ENCODE measurements at places on chromosomes 5 and 9.

DNA sequence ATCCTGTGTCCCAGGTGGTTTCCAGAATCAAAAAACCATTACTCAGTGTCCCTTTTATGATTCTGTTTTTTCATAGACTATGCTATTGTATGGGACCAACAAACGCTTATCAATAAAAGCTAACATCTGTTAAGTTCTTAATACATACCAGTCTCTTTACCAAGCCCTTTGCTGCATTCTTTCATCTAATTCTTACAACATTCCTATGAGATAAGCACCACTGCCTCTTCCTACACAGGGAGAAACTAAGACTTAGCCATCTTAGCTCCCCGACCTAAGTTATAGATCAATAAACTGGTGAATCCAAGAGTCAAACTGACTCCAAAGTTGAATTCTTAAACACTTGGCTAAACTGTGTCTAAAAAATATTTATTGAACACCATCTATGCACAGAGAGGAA is 26.6 kb downstream of the DRD1 start:
- DNase-seq = no peak

DNA sequence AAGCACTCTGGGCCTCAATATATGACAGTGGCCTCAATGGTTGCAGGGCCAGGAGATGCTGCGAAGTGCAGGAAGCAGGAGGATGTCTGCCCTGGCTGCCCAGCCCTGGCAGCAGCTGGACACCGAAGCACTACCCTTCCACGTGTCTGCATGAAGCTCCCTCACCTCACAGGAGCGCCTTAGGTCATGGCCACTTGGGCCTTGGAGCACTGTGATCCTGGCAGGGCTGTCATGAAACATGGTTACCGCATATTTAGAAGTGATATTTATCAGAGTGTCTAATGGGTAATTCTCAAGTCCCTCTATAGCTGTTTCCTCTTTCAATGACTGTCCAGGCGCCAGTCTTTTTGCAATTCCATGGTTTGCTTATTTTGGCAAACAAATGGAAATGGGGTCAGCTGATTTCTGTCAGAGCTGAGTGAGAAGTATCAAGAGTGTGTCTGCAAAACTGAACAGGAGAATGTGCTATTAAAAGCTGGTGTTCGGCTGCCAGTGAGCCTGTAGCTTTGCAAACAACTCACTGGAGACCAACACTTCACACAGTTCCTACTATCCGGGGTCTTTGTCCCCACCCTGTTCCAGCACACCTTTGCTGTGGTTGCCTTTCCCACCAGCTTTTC is 285.9 kb downstream of the KIF4B start:
- DNase-seq = no peak

DNA sequence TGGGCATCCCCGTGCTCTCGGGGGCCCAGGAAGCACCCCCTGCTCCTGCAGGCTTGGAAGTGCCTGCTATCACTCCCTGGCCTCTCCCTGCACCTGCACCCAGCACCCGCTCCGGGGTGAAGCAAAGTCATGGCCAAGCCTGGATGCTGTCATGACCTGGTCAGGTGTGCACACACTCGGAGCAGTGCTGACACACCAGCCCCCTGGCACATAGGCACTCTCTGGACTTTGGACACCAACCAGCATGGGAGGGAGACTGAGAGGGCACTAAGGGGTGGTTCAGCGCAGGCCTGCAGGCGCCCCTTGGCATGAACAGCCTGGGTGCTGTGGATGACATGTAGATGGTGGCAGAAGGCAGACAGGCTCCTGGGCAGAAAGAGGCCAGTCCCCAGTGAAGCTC is 158.6 kb downstream of the GHR start:
- DNase-seq = no peak

GRCh38 chr9:68949271-68950000 is 64.5 kb downstream of the PRKACG start:
- DNase-seq = no peak

DNA sequence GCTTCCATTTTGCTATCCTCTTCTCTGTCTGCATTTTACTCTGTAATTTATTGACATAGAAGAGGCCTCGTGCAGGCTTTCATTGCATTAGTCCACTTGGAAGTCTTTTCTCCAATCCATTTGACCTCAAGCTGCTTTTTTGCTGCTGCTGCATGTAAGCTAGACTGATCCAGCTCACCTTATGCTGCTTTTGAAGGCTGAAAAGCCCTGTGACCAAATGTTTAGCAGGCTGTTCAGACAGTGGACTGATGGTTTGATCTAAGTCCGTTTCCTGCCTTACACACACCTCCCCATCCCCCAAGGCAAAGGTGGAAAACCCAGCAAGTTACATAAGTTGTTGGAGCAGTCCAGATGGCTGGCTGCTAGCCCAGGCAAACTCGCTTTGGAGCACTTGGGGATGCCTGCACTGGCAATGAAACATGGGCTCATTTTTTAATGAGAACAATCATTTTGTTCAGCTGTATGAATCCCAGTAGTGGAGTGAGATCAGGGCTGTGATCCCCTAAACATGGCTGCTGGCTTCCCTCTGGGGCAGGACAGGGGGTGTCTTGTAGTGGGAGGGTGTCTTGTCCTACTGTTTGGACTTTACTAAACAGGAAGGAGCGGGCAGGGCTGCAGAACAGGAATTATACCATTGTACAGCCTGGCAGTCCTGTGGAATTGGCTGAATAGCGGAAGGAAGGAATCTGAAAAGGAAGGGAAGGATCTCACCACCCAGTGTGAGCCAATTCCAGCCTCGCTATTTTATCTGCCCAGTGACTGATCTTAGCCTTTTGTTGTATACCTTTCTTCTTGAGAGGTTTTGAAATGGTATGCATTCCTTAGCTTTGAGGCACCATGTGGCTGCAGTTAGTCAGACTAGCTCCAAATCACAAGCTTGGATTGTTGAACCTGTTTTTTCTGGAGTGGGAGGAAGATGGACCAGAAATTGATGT is 212.0 kb downstream of the ARHGAP26 start:
- DNase-seq = no peak
